ENCODE measurements at places on chromosomes 6 and 20.

DNA sequence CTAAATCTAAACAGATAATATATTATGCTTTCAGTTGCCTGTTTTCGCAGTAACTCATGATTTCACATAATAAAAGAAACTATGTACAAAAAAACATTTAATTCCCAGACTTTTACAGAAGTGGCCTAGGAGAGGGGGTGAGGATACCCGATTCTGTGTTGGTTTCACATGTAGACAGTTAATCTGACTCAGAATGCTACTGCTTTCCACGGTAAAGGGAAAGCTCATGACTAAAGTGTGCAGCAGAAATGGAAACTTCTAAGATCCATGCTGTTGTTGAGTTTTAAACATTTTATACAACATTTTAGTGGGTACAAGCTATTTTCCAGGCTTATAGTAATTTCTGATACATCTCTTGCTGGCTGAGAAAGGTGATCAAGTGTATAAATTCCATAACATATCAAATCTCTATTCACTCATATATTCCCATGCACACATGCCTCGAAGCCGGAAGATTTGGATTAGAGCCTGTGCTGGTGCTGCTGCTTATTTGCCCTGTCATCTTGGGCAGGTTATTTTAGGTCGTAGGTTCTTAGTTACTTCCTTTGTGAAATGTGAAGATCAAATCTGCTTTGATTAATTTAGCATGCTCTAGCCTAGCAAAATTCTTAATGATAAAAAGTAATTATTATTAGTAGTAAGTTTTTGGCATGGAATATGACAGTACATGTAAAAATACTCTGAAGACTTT lies 896.7 kb upstream of the MAP3K7 start:
- H3K27me3 ChIP-seq = no peaks in the 10 kb centered on the region
- H3K4me3 ChIP-seq = no peak overlapping the region
- no peaks in the 10 kb centered on the region for H3K36me3 ChIP-seq
- no peaks in the 10 kb centered on the region for H3K4me1 ChIP-seq
- no peak for DNase-seq

DNA sequence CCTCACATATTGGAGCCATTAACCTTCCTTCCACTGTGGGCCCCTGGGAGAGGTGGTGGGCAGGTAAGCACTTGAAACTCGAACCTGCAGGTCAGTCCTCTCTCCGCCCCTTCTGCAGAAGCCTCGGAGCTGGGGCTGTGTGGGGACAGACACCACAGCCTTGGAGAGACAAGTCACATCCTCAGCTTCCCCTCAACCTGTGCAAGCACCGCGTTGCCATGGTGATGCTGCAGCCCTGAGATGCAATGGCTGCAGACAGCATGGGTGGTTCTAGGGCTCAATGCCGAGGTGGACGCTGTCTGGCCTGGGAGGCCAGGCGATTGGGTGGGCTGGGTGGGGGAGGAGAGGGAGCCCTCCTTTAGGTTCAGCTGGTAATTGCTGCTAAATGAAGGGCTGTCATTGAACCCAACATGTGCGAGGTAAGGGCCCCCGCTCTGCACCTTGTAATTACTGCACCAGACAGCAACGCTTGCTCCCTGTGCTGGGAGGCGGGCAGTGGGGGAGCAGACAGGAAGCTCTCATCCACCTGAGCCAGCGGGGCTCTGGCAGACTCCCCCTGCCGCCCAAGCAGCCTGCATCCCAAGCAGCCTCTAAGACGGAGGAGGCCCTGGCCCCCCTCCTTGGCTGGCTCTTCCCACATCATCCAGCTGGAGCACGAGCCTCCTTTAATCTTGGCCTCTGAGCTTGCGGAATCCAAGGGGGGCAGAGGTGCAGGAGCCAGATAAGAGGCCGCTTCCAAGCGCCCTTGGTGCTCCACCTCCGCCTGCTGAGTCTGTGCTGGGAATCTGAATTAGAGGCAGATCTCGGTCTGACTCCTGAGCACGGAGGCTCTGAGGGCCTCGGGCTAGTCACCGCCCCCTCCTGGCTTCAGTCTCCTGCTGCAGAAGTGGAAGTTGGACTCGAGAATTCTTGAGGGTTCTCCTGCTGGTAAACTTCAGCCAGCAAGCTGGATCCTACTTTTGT lies 39.8 kb upstream of the CDH22 start:
- no peak overlapping the region for H3K27ac ChIP-seq
- peaks cover 3% of the 10 kb centered on the region for H3K36me3 ChIP-seq
- no peak overlapping the region for H3K4me3 ChIP-seq
- peaks cover 15% of the 10 kb centered on the region for H3K4me1 ChIP-seq
- H3K27me3 ChIP-seq = no peaks in the 10 kb centered on the region
- peak; percentile 67 for DNase-seq

DNA sequence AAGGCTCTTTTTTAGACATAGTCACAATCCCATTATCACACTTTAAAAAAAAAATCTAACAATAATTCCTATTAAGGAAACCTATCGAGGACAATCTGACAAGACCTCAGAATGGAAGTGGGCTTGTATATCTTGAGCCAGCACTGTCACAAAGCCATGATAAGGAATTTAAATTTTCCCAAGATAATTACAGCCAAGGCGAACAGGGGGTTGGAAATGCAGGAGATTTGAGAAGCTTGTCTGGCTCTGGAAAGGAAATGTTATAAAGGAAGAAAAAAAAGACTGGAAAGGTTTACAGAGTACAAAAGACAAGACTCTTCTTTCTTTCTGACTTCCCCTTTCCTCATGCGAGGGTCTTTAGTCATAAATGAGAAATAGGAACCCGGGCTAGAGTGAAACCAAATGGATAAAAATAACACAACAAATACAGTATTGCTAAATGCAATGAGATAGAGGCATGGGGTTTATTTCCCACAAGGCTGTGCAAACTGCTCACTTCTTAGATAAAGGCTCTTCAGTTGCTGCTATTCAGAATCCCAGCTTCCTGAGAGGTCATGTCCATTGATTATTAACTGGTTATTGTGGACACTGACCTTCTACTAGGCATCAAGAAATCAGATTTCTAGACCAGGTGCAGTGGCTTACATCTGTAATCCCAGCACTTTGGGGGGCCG lies 13.4 kb upstream of the GHRH start:
- peak overlapping the region; percentile 42 for H3K27ac ChIP-seq
- no peaks in the 10 kb centered on the region for H3K36me3 ChIP-seq
- H3K4me1 ChIP-seq = peaks cover 7% of the 10 kb centered on the region

GRCh38 chr6:132114201-132114825 lies 163.1 kb upstream of the CCN2 start:
- no peak for DNase-seq
- no peak overlapping the region for H3K4me3 ChIP-seq
- H3K36me3 ChIP-seq = no peaks in the 10 kb centered on the region

DNA sequence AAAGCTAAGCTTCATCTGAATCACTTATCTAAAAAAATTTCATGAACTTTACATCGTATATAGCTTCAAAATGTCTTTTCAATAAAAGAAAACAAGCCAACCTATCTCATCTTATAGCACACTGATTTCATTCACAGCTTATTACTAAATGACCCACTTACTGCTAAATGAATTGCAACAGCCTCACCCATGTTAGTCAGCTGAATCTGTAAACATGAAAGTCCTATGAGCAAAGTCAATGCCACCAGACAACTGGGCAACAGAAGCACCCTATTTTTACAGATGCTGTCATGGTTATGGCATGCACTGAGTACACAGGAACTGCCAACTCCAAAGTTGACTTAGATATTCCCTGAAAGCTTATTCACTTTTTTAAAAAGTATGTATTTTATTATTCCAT lies 41.2 kb upstream of the DST start:
- no peaks in the 10 kb centered on the region for H3K4me1 ChIP-seq
- H3K27ac ChIP-seq = no peak overlapping the region
- peak; percentile 72 for DNase-seq
- H3K27me3 ChIP-seq = no peaks in the 10 kb centered on the region
